ENCODE measurements at places on chromosomes 5 and 9.
A peak's percentile ranks its signal among the peaks of the same experiment; 100 is the strongest.

DNA sequence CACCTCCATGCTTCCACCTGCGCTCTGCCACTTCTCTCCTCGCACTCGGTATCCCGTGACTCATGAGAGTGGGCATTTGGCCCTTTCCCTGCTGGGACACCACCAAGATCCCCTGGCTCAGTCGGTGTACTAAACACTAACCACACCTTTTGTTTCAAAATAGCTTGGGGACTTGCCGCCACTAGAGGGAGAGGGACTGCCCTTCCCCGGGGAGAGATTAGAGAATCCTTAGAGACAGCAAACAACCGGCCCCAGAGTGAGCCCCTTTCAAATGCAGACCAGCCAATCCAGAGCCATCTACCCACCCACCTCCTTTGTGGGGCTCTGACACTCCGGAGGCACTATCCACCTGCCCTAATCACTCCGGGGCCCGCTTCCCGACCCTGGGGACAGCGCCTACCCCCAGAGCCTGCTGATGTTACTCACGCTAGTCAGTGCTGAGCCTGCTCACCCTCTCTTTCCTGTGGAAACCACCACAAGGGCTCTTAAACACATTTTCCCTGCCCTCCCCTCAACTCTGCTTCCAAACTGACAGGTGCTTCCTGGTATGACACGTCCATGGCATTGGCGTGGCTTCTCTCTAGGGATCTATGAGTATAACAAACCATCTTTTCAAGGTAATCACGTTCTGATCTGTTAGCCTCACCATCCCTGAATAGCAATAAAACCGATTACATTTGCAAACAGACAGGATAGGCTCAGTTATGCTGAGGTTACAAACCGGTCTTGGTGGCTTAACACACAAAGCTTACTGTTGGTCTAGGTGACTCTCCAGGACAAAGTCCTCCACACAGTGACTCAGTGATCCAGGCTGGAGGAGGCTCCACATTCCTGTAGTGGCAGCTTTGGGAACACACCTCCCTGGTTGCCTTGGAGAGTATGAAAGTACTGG lies 180.1 kb upstream of the MVB12B start:
- DNase-seq, result peak; percentile 40

DNA sequence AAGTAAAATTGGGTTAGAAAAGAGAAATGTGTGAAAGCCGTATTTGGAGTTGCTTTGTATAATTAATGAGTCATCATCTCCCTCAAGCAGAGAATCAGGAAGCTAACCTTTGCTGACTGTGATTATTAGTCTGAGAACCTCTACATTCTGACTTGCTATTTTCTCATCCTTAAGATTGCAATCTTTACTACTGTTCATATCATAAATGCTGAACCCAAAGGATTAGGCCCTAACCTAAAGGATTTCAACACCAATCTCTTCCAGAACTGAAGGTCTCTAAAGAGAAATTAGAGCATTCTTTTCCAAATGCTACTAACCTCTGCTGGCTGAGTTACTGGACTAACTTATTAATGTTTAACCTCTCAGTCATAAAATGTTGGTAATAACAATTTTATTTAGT lies 538.1 kb upstream of the MEF2C start:
- DNase-seq, result no peak

- no peak for DNase-seq
Observed at GRCh38 chr5:16350816-16351215, 114.8 kb downstream of the ZNF622 start.

DNA sequence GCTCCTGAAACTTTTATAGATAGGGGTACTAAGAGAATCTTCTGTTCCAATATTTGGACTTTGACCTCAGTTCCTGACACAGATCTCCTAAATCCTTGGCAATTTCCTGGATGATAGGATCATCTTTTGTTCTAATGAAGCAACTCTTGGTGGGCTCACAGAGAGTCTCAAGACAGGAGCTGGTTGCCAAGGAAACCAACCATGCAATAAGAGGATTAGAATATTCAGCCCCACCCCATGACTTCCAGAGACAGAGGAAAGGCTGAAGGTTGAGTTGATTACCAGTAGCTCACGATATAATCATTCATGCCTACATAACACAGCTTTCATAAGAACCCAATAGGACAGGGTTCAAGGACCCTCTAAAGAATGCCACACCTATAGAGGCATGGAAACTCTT lies 2050.2 kb upstream of the CDH6 start:
- no peak for DNase-seq

DNA sequence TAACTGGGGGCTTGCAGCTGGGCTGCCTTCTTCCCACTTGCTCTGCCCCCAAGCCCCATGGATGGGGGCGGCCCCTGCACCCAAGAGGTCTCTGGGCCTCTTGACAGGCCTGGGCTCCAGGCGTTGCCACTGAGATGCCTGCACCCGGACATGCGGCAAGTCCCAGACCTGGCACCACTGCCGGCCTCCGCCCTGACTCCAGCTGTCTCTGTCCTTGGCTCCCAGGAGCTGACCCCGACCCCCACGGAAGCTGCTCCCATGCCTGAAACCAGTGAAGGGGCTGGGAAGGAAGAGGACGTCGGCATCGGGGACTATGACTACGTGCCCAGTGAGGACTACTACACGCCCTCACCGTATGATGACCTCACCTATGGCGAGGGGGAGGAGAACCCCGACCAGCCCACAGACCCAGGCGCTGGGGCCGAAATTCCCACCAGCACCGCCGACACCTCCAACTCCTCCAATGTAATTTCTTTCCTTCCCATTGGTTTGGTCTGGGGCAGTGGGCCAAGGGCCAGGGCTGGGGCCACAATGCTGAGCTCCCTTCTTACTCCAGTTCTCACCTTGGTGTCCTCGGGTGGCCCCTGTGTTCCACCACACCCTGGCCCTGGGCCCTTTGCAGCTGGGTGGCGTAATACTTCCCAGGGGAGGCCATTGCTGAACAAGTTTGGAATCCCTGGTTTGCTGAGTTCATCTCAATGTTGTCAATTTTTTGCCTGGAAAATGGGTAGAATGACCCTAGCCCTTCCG lies 88.6 kb downstream of the COL5A1 start:
- DNase-seq, result no peak

- no peak for DNase-seq
Observed at GRCh38 chr5:168869615-168870227, 290.6 kb upstream of the PANK3 start.

DNA sequence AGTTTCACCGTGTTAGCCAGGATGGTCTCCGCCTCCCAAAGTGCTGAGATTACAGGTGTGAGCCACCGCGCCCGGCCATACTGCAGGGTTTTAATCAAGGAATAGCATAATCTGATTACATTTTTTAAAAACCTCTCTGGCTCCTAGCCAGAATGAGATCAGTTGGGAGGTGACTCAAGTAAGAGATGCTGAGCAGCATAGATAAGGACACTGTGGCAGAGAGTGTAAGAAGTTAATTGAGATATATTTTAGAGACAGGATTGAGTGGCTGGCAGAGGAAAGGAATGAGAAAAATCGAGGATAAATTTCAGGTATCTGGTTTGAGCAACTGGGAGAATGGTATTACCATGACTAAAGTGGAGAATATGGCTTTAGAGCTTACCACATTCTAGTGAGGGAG lies 7.3 kb upstream of the RIGI start:
- DNase-seq, result no peak
